ENCODE measurements at places on chromosomes 7 and 10.

GRCh38 chr7:20444030-20444800 is 113.5 kb downstream of the ITGB8 start:
- no peak for DNase-seq

DNA sequence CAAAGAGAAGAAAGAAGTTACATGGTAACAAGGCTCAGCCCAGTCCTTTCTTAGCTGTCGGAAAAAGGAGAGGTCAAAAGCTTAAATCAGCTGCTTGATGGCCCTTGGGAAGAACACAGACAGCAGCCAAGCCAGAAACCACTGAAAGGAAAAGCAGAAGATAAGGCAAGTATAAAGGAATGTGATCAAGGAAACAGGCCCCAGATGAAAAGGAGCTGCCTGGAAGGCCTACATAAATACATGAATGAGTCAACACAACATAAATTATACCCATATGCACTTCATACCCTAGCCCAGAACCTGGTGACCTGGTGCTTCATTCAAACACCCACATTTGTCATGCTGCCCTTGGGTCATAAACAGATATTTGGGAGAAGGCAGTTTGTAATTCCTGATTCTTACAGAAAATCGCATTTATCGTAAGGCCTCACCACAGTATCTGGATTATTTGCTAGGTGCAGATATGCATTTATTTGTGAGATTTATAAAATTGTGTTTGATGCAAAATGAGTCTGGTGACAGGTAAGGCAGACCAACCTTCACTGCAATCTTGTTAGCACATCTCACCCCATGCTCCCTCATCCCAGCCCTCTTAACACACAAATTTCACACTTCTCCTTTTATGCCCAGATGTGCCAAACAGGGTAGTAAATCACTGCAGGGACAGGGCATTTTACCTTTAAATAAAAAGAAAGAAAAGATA is 94.9 kb upstream of the KCNIP2 start:
- DNase-seq: peak; percentile 94

- DNase-seq: no peak
Observed at GRCh38 chr10:78434886-78435285, 401.2 kb downstream of the RPS24 start.

- peak; percentile 21 for DNase-seq
Observed at GRCh38 chr7:120741371-120742042, 116.4 kb downstream of the TSPAN12 start.

- DNase-seq: no peak
Observed at GRCh38 chr10:97412891-97413304, 11.8 kb upstream of the RRP12 start.

DNA sequence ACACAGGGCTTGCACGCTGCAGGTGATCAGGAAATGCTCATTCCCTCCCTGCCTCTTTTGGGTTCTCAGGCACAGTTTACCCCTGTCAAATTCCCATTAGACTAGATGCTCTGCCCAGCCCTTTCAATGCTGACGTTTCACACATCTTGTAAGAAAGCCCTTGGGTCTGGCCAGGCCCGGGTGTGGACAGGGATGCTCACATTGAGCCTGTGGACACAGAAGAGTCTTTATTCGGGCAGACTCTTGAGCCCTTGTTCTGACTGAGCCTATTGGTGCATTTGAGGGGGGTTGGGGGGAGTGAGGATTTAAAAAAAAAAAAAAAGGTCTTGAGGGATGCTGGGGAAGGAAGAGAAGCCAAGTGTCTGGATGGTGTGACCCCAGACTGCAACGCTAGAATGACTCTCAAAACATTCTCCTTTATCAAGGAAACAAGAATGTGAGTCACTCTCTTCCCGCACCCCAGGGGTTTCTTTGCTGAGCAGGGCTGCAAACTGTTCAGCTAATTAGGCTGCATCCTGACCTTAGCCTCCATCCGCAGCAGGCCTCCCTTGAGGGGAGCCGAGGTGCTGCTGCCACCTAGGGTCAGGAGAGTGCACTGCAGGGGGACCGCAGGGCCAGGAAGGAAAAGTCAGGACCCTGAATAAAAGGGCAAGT is 53.6 kb upstream of the TMEM72 start:
- peak; percentile 58 for DNase-seq

- peak; percentile 82 for DNase-seq
Observed at GRCh38 chr7:18408461-18408860, 87.1 kb upstream of the HDAC9 start.

- no peak for DNase-seq
Observed at GRCh38 chr7:83873459-83873858, 224.5 kb upstream of the SEMA3E start.

DNA sequence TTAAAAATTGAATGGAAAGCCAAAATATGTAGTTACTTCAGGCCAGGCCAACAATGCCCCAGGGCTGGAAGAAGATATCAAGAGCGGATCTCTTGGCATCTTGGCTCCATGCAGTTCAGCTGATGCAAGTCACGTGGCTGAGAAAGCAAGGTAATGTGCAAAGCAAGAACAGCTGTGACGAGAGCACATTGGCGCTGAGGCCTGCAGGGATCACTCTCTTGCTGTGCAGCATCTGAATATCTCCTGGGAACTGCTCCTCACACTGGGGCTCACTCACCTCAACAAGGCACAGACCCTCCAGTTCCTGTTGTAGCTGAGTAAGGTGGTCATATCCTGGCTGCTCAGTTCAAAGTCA is 14.0 kb downstream of the AKR1B1 start:
- DNase-seq: no peak

GRCh38 chr7:54917613-54918391 is 101.0 kb upstream of the EGFR start:
- no peak for DNase-seq

DNA sequence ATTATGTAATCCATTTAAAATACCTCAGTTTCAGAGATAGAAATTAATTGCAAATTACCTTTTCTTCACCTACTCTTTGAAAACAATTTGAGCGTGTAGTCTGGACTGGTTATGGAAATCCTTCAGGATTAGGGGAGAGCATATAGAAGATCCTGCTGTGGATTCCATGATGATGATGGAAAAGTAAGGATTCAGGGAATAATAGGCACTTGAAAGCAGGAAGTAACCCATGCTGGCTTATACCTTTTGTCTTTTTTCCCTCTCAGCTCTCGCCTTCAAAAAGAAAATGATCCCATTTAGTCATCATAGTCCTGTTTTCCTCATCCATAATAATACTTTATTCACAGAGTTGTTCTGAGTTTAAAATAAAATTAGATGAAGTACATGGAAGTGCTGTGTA is 4.4 kb downstream of the HBP1 start:
- no peak for DNase-seq

- no peak for DNase-seq
Observed at GRCh38 chr10:112926906-112927688, 22.9 kb upstream of the TCF7L2 start.

DNA sequence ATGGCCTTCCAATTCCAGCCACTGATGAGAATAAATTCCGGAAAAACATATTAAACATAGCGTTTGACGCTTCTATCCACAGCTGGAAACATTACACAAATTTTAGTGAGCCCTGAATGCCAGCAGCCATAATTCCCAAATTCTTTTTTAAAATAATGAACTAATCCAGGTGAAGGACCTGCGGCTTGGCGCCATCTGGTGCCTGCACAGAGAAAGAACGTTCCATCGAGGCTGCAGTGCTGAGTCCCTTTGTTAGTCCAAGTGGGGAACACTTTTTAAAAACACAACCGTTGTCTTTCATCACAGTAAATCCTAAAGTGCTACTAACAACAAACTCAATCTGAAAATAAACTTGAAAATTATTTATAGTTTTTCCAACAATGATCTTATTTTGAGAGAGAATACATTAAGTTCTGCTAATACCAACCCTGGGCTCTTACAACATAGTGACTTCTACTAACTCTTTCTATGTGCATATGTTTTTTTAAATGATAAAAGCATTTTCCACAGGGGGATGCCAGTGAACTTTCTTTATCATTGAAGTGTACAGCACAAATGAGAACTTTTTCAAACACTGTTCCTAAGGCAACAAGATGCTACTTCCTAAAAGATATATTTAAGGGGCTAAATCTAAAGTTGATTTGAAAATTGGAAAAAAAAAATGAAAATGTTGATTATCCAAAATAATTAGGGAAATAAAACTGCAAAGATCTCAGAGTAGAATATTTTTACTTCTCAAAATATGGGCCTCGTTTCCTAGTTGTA is 166.9 kb upstream of the RNF32 start:
- no peak for DNase-seq

- peak; percentile 71 for DNase-seq
Observed at GRCh38 chr7:518630-519483, 789 bp downstream of the PDGFA start.

- no peak for DNase-seq
Observed at GRCh38 chr7:139749545-139749944, 28.3 kb downstream of the HIPK2 start.

DNA sequence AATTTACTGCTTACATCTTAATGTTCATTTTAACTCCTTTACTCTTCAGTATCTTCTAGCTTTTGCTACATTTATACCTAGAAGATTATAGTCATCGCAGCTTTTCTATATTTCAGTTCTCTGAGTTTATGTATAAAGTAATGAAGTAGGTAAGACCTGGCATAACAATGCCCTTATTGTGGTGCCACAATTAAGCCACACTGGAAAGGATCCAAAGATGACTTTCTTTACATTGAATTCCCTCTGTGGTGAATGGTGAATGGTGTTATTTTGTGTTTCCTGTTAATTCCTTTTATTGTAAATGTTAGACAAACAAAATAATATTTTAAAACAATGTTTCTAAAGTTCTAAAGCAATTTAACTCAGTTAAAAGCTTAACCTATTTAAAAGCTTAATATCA is 36.2 kb downstream of the SEMA3D start:
- DNase-seq: no peak

- DNase-seq: no peak
Observed at GRCh38 chr7:127798769-127799372, 146.9 kb downstream of the SND1 start.

DNA sequence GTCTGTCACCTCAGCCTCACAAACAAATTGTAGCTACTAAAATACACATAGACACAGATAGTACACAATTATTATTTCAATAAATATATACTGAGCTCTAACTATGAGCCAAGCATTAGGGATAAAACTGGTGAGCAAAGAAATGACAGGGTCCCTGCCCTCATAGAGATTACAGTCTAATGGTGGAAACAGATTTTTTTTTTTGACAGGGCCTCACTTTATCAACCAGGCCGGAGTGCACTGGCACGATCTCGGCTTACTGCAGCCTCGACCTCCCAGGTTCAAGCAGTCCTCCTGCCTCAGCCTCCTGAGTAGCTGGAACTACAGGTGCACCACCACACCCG is 695 bp upstream of the RBM28 start:
- DNase-seq: no peak

DNA sequence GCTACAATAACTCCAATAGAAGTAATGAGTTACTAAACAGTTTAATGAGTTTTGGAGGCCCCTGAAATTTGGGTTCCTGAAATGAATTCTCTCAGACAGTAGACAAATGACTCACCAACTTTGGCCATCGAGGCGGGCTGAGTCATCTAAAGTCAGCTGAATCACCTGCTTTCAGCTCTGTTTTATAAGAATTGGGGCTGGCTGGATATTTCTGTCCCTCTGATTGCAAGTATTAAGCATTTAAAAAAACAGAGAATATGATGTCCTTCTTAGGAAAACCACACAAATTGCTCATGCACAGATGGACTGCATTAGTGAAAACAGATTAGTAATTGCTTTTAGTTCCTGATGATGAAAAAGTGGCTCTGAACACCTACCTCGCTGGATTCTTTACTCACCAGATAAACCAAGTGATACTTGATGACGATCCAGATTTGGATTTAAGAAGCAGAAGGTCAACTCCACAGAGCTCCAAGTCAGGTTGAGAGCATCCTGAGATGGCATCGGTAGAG is 59.1 kb downstream of the ZNF365 start:
- DNase-seq: peak; percentile 96

- DNase-seq: no peak
Observed at GRCh38 chr7:29924684-29925083, 64.9 kb downstream of the SCRN1 start.

GRCh38 chr7:155202106-155202871 is 95.4 kb upstream of the INSIG1 start:
- DNase-seq: no peak

GRCh38 chr10:88820748-88821401 is 18.3 kb downstream of the LIPM start:
- peak; percentile 65 for DNase-seq

Data from HCEC 1CT (cell line).